Dermis blood vessel endothelial cell (primary cell): ENCODE measurements at places on chromosomes 7 and 10. TPM values are rescaled to one million over a fixed set of nuclear protein-coding genes. Genes with fewer than 3 reads are reported as not detected.

Gene UPK3BL1
- total RNA-seq: 10.1 and 12.6 TPM in 2 replicates

Gene RFC2
- 20.9 and 26.9 TPM in 2 replicates for total RNA-seq

Gene SFRP4
- 0.09 TPM in 1 of 2 replicates, not detected in the other for total RNA-seq

Gene NEUROG3
- not detected in 2 replicates for total RNA-seq

Gene OGDHL
- 0.33 and 0.85 TPM in 2 replicates for total RNA-seq

DNA sequence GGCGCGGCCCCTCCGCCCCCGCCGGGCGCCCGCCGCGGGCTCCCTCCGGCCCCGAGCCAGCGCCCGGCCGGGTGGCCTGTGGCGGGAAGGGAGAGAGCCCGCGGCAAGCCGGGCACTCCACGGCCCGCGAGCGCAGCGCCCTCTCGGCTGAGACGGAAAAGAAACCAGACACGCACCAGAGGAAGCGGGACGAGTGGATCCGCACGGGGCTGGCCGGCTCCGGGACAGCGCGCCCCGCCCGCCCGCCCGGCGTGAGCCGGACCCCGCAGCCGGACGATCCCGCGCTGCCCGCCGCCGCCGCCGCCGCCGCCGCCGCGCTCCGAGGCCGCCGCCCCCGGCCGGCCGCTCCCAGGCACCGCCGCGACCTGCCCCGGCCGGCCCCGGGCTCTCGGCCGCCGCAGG is 300 bp downstream of the ARHGAP21 start:
- DNase-seq: peak; percentile 57

DNA sequence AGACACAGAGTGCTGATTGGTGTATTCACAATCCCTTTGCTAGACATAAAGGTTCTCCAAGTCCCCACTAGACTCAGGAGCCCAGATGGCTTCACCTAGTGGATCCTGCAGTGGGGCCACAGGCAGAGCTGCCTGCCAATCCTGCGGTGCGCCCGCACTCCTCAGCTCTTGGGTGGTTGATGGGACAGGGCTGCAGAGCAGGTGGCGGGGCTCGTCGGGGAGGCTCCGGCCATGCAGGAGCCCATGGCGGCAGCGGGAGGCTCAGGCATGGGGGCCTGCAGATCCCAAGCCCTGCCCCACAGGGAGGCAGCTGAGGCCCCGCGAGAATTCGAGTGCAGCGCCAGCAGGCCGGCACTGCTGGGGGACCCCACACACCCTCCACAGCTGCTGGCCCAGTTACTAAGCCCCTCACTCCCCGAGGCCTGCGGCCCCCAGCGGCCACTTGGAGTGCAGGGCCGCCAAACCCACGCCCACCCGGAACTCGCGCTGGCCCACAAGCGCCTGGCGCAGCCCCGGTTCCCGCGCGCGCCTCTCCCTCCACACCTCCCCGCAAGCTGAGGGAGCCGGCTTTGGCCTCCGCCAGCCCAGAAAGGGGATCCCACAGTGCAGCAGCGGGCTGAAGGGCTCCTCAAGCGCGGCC is 7.7 kb upstream of the BET1 start:
- DNase-seq: no peak

DNA sequence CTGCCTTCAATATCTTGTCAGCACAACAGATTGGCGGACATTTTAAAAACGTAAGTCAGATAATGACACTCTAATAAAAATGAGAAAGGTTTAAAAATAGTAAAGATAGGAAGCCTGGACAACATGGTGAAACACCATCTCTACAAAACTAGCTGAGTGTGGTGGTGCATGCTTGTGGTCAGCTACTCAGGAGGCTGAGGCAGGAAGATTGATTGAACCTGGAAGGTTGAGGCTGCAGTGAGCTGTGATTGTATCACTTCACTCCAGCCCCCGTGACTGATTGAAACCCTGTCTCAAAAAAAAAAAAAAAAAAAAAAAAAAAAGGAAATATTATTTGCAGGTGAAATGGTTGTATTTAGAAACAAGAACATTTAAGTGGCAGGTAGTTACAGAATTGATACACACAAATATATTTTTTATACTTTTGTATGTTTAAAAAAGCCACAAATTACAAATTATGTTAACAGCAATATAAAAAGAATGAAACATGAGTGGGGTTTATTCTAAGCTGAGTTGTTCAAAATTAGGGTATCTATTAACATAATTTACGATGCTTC is 141.9 kb downstream of the ADK start:
- no peak for DNase-seq

DNA sequence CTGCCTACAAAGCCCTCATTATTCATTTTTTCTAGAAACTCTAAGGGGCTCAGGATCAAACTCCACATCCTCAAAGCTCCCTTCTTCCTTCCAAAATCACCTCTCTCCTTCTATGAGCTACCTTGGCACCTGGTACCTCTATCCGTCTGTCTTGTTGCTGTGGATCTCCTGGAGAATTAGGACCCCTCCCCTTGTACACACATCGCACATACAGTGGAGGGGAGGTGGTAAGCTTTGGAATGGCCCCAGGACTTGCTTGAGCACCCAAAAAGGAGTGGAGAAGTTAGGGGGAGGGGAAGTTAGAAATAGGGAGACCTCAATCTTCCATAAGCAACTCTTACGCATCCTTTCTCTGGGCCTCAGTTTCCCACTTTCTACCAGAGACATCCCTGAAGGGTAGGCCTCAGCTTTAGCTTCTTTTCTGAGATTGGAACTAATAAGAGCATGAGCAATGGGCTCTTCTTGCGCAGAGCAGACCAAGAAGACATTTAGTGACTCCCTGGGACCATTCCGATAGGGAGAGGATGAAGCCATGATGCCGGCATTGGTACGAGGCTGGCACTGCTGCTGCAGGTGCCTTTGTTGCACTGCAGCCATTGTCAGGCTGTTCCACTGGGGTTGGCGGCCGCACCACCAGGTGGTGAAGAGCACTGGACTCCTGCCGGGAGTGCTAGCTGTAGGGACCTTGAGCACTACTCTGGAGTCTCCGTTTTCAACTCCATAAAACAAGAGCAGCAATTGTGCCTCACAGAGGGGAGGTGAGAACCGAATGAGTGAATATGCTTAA is 4.5 kb downstream of the CYP26C1 start:
- DNase-seq: no peak

DNA sequence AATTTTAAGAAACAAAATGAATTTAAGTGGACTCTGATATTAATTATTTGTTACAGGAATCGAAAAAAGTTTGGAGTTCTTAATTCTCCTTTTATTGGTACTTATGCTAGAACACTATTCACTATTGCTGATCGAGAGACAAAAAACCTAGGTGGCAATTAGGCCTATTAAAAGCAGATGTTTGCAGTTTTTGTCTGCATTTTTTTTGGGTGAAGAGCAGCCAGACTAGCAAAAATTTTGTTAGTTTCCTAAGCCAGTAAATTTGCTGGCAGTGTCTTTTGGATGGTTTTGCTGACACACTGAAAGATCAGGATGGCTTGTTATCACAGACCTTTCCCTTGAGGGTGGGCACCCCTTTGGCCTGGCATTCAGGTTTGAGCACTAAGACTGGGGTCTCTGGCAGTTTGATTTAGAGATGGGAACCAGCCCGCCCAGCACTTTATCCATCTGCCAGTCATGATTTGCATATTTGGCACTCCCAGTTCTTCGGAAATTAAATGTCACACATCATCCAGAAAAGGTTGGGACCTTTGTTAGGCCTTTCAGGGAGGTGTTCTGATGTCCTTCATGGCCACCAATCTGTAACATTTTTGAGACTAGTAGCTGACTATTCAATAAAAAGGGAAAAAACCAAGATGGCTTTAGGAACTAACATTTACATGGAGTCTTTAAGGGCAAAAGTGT is 57.3 kb downstream of the INPP5F start:
- DNase-seq: peak; percentile 25

- no peak for DNase-seq
Observed at GRCh38 chr10:16795410-16796073, 21.7 kb downstream of the RSU1 start.
